ENCODE measurements at places on chromosomes 5 and 9. TPM values are rescaled to one million over a fixed set of nuclear protein-coding genes. Genes with fewer than 3 reads are reported as not detected.

RETREG1 gene
- polyA plus RNA-seq, result 33.4 TPM

ABLIM3 gene
- 0.91 TPM for polyA plus RNA-seq

CEL gene
- 4.8 TPM for polyA plus RNA-seq

DNA sequence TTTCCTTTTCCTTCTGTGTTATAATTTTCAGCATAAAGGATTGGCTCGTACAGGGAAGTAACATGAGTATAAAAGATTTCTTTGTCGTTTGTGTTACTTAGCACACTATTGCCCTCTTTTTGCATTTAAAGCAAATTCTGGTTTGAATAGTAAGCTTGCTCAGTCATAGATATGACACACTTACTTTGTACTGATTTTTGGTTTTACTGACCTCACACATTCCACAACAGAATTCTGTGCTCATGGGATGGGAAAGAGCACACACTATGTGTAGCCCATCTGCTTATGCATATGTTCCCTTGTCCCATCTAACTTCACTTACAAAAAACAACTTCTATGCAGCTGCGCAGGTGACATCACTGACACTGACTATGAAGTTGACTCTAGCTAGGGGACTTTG, 111.9 kb upstream of the MTAP start:
- no peak for DNase-seq

CAMSAP1 gene
- polyA plus RNA-seq, result 23.4 TPM

GRCh38 chr5:163943546-163943945, 438.1 kb downstream of the MAT2B start:
- DNase-seq, result no peak

- no peak for DNase-seq
Observed at GRCh38 chr5:148974642-148975327, 88.1 kb downstream of the SH3TC2 start.

DNA sequence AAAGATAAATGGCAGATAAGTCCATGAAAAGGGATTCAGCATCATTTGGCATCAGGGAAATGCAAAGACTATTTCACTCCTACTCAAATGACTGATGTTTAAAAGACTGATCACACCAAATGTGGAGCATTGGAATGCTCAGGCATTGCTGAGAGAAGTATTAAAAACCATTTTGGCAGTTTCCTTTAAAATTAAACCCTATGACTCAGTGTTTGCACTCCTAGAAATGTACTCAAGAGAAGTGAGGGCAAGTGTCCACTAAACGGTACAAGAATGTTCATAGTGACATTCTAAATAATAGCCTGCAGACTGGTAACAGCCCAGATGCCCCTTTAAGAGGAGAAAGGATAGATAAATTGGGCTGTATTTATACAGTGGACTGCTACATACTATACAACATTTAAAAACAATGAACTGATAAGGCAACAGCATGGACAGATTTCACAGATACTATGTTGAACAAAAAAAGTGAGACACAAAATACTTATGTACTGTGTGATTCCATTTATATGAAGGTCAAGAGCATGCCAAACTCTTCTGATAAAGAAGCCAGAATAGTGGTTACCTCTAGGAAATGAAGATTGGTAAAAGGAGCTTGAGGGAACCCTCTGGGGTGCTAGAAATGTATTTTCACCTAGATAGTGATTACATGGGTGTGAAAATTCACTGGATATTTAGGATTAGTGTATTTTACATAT, 24.6 kb downstream of the APC start:
- no peak for DNase-seq

DNA sequence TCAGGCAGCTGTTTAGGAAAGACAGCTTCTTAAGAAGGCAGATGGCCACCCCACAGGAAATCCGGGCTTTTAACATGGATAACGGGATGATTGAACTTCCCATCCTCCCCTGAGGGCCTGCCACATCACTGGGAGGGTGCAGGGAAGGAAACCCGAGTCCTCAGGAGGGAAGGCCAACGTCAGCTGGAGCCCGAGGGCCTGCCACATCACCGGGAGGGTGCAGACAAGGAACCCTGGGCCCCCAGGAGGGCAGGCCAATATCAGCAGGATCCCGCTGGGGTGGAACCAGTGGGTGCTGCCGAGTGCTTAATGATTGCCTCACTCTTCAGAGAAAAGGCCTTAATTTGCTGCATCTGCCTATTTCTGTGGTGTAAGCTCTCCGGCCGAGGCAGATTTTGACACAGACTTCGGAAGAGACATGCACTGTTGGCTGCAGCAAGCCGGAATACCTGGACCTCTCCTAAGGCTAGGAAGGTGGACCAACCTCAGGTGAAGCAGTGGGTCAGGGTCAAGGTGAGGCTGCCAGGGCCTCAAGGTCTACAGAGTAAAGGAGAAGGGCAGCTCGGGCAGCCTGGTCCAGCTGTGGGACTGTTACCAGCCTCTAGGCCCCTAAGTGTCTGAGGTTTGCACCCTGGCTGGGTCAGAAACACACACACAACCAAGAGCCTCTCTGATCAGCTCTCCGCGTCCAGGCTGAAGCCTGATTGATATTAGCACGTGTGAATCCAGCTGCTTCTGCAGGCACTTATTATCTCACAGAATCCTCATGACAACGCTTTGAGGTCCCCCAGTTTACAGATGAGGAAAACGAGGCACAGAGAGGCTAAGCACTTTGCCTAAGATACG, 14.8 kb upstream of the COL5A1 start:
- DNase-seq, result no peak

- DNase-seq, result no peak
Observed at GRCh38 chr5:60811105-60811504, 33.0 kb downstream of the ELOVL7 start.

ZNF366 gene
- polyA plus RNA-seq, result 3.5 TPM

- no peak for DNase-seq
Observed at GRCh38 chr9:17532461-17532860, 46.4 kb upstream of the SH3GL2 start.

GRCh38 chr5:173592050-173592669, 24.3 kb downstream of the BOD1 start:
- no peak for DNase-seq

DNA sequence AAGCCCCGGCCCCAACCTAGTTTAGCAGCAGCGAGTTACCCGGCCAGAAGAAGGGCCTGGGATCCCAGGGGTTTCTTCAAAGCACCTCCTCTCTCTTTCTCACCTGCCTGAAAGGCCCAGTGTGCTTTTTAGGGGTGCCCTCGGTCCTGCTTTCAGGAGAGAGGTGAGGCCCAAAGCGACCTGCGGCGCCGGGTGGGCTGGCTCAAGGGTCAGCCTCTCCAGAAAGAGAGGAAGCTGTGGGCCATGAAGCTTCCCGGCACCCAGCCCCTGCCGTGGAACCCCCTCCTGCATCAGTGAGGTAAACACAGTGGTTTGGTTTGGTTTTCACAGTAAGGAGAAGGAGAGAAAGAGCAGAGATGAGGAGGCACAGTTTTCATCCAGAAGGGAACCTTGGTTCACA, 4.3 kb downstream of the FOXB2 start:
- no peak for DNase-seq

DNA sequence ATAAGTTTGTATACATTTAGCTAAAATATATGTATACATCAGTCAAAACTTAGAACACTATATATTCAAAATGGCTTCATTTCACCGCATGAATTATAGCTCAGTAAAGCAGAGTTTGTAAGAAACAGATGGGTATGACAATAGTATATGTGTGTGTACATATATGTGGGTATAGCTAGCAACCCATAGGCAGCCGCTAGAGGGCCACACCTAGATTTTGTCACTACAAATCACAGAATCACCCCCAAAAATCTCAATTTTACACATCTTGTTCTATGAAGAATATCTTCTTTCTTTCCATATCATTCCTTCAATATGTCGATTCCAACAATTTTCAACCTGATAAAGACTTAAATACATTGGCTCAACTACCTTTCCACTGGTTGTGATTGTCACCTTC, 357.8 kb upstream of the CCNG1 start:
- no peak for DNase-seq

PRELID2 gene
- polyA plus RNA-seq, result 10.4 TPM

- no peak for DNase-seq
Observed at GRCh38 chr9:77616191-77616590, 31.9 kb downstream of the GNA14 start.

DNA sequence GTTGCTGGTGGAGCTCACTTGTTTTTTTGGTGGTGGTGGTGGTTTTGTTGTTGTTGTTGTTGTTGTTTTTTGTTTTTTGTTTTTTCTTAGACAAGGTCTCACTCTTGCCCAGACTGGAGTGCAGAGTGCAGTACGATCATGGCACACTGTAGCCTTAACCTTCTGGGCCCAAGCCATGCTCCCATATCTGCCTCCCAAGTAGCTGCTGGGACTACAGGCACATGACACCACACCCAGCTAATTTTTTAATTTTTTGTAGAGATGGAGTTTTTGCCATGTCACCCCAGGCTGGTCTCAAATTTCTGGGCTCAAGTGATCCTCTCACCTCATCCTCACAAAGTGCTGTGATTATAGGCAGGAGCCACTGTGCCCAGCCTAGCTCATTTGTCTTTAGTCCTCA, 53.5 kb downstream of the NUP214 start:
- DNase-seq, result no peak

- no peak for DNase-seq
Observed at GRCh38 chr9:72863456-72864094, 89.3 kb downstream of the ALDH1A1 start.

PCDHA8 gene
- polyA plus RNA-seq, result 0.06 TPM

- DNase-seq, result no peak
Observed at GRCh38 chr9:127092041-127092608, 30.3 kb downstream of the ANGPTL2 start.

CCDC192 gene
- polyA plus RNA-seq, result 1.1 TPM

- DNase-seq, result no peak
Observed at GRCh38 chr5:87791869-87792268, 379.1 kb upstream of the CCNH start.

GRCh38 chr5:178750230-178750629, 19.8 kb upstream of the ZNF354A start:
- DNase-seq, result no peak

DNA sequence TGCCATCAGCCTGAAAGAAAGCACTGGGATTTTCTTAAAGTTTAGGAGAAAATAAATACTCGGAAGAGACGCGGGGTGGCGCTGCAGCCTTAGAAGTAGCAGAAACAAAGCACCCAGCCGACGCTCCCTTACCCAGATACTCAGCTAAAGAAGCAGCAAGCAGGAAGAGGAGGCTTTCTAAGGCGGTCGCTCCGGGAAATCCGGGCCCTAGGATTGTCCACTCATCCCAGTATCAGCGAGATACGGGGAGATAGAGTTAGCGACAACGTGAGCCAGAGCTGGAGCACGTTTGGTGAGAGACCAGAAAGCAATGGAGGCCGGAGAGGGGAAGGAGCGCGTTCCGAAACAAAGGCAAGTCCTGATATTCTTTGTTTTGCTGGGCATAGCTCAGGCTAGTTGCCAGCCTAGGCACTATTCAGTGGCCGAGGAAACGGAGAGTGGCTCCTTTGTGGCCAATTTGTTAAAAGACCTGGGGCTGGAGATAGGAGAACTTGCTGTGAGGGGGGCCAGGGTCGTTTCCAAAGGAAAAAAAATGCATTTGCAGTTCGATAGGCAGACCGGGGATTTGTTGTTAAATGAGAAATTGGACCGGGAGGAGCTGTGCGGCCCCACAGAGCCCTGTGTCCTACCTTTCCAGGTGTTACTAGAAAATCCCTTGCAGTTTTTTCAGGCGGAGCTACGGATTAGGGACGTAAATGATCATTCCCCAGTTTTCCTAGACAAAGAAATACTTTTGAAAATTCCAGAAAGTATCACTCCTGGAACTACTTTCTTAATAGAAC, at the start of gene PCDHB2:
Gene PCDHB2 (plus strand): TSS at position 135 of the 782 bp plus-strand sequence. CDS start 176 bp downstream, at position 311.
- DNase-seq, result no peak

DNA sequence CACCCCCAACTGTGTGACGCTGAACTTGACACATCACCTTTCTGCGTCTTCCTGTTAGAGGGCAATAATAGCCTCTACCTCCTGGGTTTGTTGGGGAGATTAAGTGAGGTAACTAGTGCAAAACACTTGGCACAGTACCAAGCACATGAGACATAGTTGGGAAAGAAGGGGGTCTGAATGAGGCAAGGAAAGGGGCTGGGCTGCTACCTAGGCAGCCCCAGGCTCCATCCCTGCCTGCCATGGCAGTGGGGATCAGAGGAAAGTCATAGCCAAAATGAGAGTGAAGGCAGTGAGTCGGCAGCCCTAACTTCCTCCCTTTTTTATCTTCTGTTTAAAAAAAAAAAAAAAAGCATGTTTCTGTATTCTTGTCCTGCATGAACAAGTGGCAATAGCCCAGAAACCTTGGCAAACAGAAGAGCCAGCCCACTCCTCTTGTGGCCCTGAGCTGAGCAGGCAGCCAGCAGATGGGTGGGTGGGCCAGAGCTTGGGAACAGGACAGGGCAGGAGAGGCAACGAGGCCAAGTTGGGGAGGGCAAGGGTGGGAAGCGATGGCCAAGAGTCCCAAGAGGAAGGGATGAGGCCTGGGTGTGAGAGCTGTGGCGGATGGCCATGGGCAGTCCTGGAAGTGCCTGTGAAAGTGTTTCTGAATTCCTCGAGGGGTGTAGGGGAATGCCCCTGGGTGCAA, 11.4 kb downstream of the CAMK2A start:
- no peak for DNase-seq

DNA sequence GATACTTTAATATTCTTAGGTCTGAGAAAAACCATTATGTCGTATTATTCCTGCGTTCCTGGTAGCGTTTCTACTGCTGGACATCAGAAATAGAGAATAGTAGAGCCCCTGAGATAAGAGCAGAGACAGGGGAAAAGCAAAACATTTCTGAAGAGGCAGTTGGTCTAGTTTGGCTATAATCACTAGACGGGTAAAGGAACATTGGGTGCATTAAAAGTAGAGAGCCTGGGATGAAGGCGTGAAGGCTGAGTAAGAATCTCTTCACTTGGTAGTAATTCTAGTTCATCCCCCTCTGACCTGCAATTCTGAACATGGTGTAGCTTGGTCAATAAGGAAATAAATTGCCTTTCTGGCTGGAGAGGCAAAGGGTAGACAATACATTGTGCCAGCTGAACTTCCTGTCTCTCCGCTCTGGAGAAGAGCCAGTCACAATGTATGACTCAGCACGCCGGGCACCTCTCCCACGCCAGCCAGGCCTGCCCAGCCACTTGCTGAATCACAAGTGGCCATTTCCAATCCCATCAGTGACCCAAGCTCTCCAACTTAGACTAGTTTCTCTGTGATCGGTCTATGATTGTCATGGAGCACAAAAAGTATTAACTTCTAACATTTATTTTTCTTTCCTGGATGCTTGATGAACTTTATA, 75.4 kb downstream of the STK32A start:
- DNase-seq, result no peak

- DNase-seq, result no peak
Observed at GRCh38 chr5:59709846-59710245, 183.7 kb downstream of the PDE4D start.

- no peak for DNase-seq
Observed at GRCh38 chr5:74865804-74866595, at the start of gene FAM169A. FAM169A (minus strand) TSS chr5:74866387; CDS start chr5:74841676, 24,711 bp downstream.

DNA sequence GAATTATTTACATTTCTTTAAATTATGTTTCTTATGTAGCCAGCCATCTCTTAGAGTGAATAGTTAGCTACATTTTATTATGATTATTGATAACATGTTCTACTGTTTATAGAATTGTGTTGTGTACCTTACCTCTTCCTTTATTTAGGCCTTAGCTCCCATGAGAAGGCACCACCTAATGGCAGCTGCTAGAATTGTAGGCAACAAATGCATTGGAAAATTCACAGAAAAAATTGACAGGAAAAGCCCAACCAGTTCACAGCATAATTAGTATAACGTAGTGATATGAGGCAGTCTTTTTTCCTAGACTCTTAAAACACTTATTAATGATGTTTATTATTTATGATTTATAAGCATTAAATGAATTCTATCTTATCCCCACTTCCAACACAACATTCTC, 175.8 kb downstream of the WDR70 start:
- DNase-seq, result no peak
